Stimulated activated CD4-positive, alpha-beta T cell treated with anti-CD3 and anti-CD28 coated beads, Interleukin-1b, Interleukin-23, amount 100 ng/mL, for 1 hour (primary cell): ENCODE measurements at places on chromosomes 16 and 17.
A peak's percentile ranks its signal among the peaks of the same experiment; 100 is the strongest.

DNA sequence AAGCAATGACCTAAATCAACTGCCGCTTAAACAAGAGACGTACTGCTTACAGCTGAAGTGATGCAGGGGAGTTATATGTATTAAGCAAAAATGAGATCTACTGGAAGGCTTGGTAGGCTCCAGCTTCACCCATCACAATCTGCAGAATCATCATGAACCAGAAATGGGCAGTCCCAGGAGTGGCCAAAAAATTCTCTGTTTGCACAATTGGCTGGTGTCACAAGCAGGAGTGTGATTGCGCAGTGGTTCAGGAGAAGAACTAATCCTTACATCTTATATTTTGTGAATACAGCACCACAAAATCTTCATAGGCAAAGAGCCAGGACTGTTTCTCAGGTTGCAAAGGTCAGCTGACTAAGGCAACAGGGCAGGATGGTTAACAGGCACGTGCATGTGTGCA, 75.9 kb downstream of the CES1 start:
- no peak for DNase-seq

- DNase-seq, result no peak
These were observed 3.4 kb downstream of the SNN start for GRCh38 chr16:11671676-11672075.

- no peak for DNase-seq
These were observed 14.3 kb downstream of the SLC16A3 start for GRCh38 chr17:82242977-82243647.

DNA sequence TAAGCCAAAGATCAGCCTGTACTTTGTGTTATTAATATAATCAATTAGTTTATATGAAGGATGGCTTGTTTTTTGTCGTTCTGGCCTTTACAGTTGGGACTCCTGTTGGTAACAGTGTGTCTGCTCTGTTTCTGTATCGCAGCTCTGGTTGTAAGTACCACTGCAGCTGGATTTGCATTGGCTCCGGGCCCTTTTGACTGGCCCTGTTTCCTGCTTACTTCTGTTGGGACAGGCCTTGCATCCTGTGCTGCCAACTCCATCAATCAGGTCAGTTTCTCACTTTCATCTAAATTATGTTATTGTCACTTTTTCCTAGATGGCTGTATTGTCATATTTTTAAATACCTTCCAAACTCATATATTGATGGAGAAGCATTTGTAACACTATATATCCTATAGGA, 32.7 kb downstream of the COX10 start:
- no peak for DNase-seq

GRCh38 chr17:27568811-27569210, 62.2 kb upstream of the LGALS9 start:
- no peak for DNase-seq

GRCh38 chr16:85615852-85616606, 2.9 kb downstream of the GSE1 start:
- peak; percentile 64 for DNase-seq

DNA sequence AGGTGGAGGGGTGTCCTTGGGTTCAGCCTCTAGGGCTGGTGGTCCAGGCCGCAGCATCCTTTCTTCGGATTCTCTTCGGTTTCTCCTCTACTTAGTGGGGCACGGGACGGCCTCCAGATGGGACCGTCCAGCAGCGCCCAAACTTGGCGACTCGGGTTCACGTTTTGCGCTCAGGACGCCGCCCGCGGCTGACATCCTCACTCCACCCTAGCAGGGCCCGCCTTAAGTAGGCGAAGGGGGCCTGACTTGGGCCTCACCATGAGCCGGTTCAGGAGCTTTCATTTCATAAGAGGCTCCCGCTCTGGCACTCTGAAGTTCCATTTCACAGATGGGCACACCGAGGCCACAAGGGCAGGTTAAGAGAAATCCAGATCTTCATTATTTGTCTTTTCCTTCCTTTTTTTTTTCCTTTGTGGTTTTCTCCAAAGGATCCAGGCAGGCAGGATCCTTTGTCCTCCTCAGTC, 141.2 kb downstream of the SEC14L1 start:
- no peak for DNase-seq

- no peak for DNase-seq
These were observed 3.9 kb downstream of the CARMIL2 start for GRCh38 chr16:67648764-67649407.

GRCh38 chr16:66097751-66098150, 268.7 kb upstream of the CDH5 start:
- no peak for DNase-seq

GRCh38 chr16:86016201-86016965, 117.4 kb downstream of the IRF8 start:
- no peak for DNase-seq

GRCh38 chr16:67084345-67085028, 25.3 kb upstream of the PHAF1 start:
- DNase-seq, result no peak

DNA sequence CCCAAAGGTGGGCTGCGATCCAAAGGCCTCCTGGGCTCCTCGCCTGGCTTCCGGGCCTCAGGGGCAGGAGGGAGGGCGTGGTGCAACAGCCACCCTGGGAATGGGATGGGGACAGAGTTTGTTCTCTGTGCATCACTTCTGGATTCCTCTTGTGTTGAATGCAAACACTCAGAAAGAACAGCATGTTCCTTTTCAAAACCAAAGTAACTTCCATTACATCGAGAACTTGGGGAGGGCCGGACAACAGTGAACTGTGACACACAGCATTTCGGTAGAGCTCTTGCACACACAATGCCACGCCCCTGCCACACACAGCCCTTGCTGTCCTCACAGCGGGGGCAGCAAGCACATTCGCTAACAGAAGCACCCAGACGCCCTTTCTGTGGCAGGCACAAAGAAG, 36.1 kb upstream of the FASN start:
- no peak for DNase-seq

DNA sequence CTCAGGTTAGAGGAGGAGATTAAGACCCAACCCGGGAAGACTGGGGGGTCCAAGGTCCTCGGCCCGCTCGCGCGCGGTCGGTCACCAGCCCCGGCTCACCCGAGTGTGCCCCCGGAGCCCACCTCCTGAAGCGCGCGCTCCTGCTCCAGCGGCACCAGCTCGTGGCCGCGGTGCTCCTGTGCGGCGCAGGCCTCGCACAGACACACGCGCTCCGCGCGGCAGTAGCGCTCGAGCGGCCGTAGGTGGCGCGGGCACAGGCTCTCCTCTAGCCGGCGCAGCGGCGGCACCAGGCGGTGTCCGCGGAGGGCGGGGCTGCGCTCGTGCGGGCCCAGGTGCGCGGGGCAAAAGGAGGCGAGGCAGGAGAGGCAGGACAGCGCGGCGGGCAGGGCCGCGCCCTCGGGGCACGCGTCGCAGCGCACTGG, 618 bp downstream of the TRIM47 start:
- DNase-seq, result no peak

- no peak for DNase-seq
These were observed 204.6 kb downstream of the SEC14L1 start for GRCh38 chr17:77345260-77345910.

DNA sequence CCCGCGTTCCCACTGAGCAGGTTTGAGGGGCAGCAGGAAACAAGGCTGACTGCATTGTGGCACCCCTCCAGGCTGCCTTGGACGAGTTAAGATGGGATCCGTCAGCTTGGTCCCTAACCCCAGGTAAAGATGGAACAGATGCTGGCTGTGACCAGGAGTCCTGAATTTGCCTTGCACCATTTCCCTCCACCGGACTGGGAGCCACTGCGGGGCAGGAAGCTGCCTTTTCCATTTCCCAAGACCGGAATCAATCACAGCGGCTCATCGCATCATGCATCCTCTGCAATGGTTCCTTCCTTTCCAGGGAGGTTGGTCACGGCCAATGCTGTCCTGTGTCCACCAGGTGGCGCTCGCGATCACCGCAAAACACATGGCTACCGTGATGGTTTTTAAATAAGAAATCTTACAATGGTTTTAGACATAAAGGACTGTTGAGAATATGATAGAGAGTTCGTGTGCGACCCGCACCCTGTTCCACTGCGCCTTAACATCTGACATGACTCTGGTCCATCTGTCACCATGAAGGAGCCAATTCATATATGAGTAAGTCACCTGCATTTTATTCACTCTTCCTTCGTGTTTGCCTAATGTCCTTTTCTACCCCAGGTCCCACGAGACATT, 6.8 kb upstream of the MEAK7 start:
- peak; percentile 74 for DNase-seq

DNA sequence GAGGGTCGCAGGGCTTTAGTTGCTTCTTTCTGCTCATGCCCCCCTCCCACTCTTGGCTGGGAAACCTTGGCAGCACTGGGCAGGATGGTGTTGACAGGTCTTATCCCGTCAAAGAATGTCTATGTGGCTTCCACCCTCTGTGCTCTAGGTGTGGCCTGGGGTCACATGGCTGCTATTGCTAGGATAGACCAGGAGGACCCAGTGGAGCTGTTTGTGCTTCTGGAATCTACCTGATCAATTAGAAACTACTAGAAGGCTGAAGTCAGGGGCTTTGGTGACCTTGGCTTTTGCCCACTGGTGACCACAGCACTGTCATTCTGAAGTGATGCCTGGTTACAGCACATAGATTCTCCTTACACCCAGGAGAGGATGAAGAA, 105.8 kb downstream of the CMIP start:
- DNase-seq, result no peak

GRCh38 chr16:70294385-70295025, 4.5 kb upstream of the DDX19B start:
- DNase-seq, result no peak

DNA sequence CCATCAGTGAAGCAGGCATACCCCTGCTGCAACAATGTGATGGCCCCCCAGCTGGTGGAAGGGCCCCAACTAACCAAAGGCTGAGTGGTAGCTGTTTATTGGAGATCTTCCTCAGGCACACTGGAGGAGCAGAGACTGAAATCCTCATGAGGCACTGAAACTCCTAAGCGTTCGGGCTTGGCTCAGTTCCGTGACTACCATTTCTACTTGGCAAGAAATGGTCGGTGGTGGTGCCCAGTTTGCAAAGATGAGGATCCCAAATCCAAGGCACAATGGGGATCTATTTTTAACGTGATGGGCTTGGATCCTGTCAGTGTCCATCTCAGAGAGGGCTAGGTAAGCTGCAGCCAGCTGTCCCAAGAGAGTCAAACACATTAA, 82.8 kb downstream of the TNFRSF13B start:
- no peak for DNase-seq

DNA sequence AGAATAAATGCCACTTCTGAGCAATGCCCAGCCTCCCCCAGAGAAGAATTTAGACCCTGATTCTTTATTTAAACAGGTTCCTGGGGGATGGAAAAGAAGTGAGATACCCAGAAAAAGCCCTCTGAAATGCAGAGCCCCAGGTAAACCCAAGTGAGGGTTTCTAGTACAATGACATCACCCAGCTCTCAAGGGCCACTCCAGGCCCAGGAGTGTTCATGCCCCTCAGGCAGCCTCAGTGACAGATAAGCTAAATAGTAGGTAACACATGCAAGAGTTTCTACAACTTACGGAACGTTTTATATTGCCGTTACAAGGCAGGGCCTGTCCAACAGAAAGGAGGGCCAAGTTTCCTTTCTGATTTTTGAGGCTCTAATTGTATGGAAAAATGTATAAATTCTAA, 683.7 kb upstream of the SALL1 start:
- no peak for DNase-seq

DNA sequence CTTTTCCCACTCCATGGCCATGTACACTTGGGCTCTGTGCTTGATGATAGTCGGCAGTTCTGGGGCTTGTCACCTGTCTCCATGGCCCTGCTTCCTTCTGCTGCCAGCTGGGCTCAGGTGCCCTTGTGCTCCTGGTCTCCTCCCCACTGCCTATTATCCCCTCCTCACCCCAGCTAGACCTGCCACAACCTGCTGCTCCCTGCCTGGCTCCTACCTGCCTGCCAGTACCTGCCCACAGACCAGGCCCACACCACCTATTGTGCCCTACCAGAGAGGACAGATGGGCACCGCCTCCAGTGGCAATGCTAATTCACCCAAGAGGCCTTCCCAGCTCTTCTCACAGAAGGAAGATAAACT, 538 bp upstream of the RAPGEFL1 start:
- DNase-seq, result no peak

- DNase-seq, result no peak
These were observed 118.1 kb downstream of the ENGASE start for GRCh38 chr17:79192503-79193351.

DNA sequence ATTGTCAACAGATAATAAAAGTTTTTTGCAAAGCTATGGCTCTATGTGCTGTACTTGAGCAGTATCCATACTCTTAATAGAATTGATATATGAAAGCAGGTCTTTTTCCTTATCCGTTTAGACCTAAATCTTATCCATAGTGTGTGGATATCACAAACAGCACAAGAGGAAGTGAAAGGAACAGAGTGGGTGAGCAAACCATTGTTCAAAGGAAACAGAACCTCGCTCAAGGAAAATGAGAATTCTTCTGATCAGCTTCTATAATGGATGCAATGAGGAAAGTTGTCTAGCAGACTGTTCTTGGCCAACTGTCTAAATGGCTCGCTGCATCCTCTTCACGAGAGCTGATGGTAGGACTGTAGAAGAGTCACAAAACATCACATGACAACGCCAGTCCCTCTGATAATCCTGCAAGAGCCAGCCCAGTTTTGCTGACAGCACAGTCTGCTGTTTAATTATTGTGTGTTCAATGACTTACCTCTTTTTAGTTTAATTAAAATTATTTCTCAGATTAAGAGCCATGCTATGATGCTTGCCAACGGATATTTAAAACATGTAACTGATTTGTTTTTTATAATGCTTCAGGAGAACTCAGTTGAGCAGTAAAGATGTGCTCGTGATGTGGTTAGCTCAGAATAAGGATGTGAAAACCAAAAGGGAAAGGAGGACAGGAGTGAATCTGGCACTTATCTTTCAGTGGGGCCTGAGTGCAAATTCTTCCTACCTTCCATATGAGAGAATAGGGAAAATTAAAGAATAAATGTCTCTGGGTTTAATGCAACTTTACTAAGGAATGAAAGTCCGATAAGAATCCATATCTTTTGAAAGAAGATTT, 38.5 kb downstream of the WWOX start:
- no peak for DNase-seq

DNA sequence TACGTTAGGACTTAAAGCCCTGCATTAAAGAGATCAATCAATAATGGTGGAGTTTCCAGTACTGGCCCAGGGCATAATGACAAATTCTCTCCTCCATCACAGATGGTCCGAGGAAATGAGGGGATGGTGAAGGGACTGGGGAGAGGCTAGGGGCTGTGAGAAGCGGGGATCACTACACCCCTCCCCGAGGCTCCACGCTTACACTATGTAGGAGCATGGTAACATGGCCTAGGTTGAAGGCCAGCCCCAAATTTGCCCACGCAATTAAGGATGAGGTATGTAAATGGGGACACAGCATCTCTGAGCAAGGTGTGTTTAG, 8.0 kb upstream of the AKTIP start:
- DNase-seq, result no peak

DNA sequence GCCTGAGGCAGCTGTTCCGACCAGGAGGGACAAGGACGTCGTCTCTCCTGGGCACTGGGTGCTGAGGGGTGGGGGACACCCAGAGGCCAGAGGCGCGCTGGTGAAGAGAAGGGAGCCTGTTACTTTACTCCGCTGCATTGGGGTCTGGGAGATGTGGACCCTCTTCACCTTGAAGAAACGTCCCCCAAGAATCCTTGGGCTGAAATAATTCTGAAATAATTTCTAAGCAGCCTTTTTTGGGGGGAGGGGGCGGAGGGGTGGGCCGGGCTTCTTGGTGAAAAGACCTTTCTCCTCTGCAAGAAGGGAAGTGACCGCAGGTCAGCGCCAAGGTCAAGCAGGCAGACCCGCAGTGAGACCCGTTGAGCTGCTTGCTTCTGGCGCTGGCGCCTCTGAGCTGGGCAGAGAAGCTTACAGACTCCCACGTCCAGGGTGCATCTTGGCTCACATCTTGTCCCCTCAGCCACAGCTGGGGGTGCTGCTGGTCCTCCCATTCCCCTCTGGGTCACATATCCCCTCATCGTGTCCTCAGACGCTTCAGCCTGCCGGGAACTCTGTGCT, 1.1 kb downstream of the SYT17 start:
- DNase-seq, result no peak
